Posterior vena cava (tissue), 2 donors: ENCODE measurements at places on chromosomes 7 and 10. TPM values are rescaled to one million over a fixed set of nuclear protein-coding genes. Genes with fewer than 3 reads are reported as not detected.

SRGN gene
- 138 TPM for total RNA-seq

PRR15 gene
- total RNA-seq: 1.1 TPM

CTAGE8 gene
- 1.5 TPM for total RNA-seq

- no peak for DNase-seq
Measured at GRCh38 chr7:76296743-76297740, 5.4 kb upstream of the HSPB1 start.

- DNase-seq: no peak
Measured at GRCh38 chr7:132996581-132997242, 85.2 kb downstream of the CHCHD3 start.

- DNase-seq: no peak
Measured at GRCh38 chr10:30422151-30422695, 11.8 kb upstream of the MAP3K8 start.

DNA sequence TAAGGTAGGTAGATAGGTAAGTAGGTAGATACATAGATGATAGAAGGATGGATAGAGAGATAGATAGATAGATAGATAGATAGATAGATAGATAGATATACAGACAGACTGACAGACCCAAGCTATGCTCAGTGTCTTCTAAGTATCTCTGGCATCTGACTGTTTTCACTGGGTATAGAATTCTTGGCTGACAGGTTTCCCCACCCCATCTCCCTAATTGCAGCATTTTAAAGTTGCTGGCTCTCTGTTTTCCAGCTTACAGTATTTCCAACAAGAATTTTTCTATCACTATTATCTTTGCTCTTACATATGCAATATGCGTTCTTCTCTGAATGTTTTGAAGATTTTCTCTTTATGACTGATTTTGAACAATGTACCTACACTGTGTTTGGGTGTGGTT, 328.7 kb downstream of the TCERG1L start:
- no peak for DNase-seq
